ENCODE measurements at places on chromosomes 2 and 18.

DNA sequence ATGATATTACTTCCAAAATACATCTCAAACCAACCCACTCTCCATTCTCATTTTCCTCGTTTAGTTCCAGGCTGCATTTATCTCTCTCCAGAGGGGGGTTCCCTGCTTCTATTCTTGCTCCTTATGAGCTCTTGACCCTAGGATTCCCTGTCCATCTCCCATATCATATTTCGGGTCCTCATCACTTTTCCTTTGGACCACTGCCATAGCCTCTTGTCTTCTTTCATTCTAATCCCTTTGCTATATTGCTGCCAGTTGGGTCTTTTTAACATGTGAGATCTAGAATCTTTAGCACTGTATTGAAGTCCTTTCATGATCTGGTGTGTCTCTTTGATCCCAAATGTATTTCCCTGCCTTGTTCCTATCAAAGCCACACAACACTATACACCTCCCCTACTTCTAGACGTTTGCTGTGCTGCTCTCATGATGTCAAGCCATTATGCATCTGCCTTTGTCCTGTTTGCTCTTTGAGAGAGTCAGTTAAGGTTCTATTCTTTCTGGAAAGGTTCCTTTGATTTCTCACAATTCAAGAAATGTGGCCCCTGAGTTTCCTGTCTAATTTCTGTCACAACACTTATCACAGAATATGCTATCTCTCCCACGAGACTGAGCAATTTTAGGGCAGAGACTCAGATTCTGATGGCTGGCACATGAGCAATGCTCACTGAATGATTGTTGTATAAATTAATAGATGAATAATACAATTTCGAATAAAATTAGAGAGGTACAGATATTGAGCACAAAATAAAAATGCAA, 43.2 kb upstream of the SESTD1 start:
- DNase-seq, result no peak

DNA sequence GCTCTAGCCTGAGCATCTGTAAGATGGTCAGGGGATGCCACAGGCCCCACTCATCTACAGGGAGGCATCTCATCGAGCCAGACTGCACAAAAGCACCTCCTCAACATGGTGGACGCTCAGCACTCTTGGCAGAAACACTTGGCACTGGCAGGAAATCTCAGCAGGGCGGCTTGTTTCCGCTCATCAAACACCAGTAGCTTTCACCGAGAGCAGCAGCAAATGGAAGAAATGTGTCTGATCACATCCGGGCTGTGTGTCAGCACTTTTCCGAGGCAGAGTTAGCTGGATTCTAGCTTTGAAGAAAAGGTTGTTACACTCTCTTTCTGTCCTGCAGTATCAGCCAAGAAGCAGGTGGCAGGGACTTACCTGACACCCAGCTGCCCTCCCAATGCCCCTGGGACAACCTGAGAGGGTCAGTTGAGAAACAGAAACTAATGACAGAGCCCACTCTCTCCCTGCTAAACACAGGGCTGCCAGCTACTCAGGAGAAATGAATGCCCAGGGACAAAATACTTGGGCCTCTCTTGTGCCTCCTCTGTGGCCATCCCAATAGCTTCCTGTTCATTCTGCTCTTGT, 68.9 kb upstream of the FZD7 start:
- DNase-seq, result peak; percentile 42

DNA sequence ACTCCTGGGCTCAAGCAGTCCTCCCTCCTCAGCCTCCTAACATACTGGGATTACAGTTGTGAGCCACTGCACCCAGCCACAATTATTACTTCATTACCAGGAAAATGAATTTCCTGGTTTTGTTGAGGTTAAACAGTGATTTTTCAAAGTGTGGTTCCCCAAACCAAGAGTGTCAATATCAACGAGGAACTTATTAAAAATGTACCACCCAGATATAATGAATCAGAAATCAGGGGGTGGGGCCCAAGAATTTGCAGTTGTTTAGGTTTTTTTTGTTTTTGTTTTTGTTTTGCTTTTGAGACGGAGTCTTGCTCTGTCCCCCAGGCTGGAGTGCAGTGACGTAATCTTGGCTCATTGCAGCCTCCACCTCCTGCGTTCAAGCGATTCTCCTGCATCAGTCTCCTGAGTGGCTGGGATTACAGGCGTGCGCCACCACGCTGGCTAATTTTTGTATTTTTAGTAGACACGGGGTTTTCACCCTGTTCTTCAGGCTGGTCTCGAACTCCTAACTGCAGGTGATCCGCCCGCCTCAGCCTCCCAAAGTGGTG, 94.1 kb downstream of the WDSUB1 start:
- DNase-seq, result no peak

- DNase-seq, result no peak
These were observed 117.2 kb downstream of the KYNU start for GRCh38 chr2:142994665-142995064.

DNA sequence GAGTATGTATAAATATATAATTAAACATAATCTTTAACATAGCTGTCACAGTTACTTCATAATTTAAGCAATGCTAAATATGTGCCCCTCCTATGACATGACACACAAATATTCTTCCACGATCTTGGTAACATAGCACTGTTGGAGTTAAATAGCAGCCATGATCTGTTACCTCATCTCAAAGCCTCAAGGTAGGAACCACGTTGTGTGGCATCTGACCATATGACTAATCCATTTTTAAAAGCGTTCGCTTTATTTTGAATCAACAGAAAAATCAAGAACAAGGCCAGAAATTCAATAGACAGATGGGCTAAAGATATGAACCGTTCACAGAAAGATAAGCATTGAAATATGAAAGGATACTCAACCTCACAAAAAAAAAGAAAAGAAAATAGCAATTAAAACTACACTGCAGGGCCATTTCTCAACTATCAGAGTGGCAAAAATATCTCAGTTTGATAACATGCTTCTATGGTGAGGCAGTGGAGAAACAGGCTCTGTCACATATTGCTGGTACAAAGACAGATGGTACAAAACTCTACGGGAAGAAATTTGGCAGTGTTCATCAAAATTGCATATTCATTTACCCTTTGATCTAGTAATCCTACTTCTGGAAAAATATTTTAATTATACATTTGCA, 105.9 kb downstream of the TMX3 start:
- DNase-seq, result no peak

DNA sequence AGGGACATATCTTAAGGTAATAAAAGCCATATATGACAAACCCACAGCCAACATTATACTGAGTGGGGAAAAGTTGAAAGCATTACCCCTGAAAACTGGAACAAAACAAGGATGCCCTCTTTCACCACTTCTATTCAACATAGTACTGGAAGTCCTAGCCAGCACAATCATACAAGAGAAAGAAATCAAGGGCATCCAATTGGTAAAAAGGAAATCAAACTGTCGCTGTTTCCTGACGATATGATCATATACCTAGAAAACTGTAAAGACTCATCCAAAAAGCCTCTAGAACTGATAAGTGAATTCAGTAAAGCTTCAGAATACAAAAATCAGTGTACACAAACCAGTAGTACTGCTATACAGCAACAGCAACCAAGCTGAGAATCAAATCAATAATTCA, 53.8 kb upstream of the PSME4 start:
- DNase-seq, result no peak

- DNase-seq, result no peak
These were observed 181.3 kb upstream of the ZNF521 start for GRCh38 chr18:25533218-25533617.

DNA sequence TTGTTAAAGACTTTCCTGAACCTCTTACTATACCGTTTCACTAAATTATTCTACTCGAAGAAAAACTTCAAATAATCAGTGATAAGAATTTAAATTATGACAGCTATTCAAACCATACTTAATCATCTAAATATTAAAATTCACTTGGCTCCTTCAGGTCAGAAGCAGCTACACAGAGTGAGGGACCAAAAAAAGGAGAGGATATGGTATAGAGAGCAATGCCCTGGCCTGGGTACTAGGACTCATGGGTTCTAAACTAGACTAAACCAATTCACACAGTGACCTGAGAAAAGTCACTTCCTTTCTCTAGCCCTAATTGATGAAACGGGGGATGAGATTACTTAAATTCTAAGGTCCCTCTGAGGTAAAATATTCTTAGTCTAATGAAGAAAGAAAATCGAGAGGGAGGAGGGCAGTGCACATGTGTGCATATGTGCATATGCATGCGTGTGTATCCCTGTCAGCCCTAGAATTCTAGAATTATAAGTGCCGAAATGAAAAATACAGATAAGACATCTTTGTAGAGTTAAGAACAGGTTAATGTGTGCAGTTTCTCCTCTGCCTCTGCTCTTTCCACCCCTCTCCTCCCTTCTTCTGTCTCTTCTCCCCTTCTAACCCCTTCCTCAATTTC, 11.2 kb downstream of the STRN start:
- no peak for DNase-seq

- DNase-seq, result peak; percentile 49
These were observed 228.3 kb downstream of the LDLRAD4 start for GRCh38 chr18:13446610-13447461.

- no peak for DNase-seq
These were observed 7.6 kb downstream of the COX5B start for GRCh38 chr2:97653473-97653872.

DNA sequence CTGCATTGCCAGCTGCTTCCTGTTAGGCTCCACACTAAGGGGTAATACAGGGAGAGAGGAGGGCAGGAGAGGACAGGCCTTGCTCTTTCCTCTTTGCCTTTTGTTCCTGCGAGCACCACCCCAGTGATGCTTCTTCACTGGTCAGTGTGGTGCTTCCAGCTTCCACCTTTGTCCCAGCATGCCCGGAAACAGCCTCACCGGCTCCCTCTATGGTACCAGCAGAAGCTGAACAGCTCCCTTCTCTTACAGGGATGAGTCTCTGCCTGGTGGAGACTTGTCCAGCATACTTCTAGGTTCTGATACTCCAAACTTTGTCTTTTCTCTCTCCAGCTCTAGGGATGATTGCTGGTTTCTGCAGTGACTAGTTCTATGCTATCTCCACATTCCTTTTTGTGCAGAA, 413.3 kb downstream of the TSN start:
- DNase-seq, result no peak
